C1 segment of cervical spinal cord (tissue), 14 donors: ENCODE measurements at places on chromosomes 7 and 10.
A peak's percentile ranks its signal among the peaks of the same experiment; 100 is the strongest.

DNA sequence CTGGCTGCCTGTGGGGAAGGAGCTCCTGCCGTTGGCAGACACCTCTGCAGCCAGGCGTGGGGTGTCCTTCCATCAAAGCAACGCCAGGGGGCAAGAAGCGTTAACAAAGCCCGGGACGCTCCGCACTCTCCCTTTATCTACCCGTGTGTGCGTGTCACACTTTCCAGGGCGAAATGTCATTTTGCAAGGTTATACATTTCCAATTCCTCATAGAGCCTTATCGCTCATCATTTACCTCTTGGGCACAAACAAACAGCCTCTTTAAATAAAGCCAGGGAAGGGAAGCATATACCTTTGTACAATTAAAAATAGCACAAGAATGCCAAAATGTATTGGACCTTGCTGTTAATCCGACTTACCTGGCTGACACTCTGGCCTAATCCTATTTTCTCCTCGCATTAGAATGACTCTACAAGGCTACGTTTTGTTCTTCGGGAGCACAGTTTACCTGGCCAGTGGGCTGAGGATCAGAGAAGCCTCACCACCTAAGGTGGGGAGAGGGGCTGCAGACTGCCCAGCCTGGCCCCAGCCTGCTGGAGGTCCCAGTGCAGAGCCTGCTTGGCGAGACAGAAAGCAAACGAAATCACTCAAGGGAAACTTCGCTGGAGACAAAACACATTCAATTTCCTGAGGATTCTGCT lies 77.6 kb upstream of the EN2 start:
- DNase-seq, result peak; percentile 3

DNA sequence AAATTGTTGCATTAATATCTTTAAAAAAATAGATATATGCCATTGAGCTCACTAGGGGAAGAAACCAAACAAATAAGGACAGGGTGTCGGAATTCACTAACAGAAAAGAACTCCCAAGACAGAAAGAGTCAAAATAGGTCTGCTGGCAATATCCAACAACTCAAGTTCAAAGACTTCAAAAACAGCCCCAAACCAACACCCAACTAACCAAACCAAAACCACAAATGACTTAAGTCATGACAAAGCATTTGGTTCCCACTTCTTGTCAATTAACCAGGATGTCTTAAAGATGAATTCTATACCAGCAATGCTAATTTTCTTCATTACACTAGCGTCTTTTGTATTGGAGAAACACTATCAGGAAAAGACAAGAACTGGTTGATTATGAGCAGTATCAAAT lies 249.0 kb upstream of the PLXNA4 start:
- no peak for DNase-seq

DNA sequence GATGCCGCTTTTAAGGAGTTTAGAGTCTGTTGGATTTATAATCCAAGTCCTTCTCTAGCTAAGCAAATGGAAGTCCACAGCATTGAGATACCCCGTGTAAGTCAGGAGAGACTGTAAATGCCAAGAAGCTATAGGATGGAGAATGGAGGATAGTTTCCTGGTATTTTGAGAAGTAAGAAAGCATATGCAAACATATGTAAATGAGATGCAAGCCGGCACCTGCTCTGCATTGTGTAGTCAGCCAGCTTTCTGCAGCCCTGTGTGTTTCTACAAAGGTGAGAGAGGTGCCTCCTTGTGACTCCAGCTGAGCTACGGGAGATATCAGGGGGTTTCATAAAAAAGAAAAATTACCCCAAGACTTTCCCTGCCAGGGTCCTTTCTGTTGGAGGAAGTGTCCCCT lies 176.3 kb downstream of the RPS24 start:
- no peak for DNase-seq

GRCh38 chr10:99769706-99770105 lies 12.7 kb upstream of the ABCC2 start:
- no peak for DNase-seq

- no peak for DNase-seq
Measured at GRCh38 chr7:45132708-45133320, 21.3 kb upstream of the TBRG4 start.

- DNase-seq, result no peak
Measured at GRCh38 chr7:157431173-157431950, 94.6 kb downstream of the DNAJB6 start.

DNA sequence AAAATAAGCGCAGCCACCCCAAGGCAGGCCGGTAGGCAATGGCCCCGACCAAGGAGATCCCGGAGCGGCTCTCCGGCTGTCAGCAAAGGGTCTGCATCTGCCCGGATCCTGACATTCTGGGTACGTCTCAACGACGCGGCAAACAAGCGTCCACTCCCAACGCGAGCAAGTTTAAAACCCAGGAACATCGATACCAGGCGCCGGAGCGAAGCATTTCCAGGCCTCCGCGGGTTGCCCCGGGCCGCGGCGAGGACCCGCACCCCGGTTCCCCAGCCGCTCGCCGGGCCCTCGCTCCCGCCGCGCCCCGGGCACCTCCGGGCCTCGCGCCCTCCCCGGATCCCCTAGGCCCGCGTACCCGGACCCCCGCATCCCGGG lies 453 bp downstream of the URGCP start:
- peak; percentile 53 for DNase-seq

GRCh38 chr10:102449321-102450123 lies 1.8 kb downstream of the C10orf95 start:
- DNase-seq, result no peak

- DNase-seq, result no peak
Measured at GRCh38 chr7:46209611-46210388, 288.7 kb upstream of the IGFBP3 start.

DNA sequence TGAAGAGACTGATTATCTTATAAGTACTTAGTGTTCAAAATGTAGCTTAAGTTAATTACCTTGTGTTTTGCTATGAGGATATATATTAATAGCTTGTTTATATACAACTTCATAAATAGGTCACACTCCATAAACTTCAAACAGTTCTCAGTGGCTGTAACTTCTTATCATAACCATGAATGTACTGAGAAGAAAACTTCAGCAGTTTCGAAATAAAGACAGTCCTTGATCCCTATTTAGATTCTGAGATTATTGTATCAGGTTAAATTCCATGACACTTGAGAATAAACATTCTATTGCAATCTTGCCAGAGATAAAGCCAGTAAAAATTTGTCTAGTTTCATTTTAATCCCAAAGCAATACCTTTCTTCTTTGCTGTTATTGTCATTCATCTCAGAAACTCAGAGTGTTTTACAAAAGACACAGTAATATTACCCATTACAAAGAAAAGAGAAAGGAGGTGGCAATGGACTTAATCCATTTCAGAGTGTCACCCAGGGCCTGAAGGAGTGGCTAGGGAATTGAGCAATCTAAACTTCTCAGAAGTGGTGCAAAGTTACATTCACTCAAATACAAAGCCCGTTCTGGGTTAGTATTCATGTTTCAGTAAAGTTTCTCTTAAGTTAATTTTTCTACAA lies 403.6 kb downstream of the SEMA3D start:
- no peak for DNase-seq

DNA sequence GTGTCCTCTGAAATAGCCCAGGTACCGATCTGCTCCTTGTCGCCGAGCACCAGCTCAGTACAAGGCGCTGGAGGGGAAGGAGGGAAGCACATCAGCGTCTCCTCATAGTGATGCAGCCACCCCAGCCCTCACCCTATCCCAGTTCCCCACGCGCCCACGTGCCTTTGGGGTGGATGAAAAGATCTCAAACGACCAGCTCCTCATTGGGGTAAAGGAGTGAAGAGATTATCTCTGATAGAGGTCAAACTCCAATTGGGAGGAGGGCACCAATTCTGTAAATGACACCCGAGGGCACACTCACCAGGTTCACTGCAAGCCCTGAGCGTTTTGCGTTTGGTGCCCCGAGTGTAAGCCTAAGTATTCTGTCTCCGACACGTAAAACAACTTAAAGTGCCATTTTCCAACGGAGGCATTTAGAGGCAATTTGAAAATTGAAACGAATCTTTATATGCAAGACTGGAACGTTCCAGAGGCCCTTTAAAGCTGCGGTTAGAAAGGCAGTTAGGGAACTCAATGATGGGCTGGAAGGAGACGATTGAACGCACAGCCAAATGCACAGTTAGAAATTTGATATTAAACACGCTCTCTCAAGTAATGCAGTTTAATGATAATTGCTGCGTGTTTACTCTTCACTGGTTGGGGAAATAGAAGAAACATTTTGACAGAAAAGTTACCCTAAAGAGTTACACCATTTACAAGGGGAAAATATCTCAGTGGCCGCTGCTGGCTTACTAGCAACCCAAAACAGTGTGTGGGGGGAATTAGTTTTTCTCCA lies 8.9 kb upstream of the EMX2 start:
- DNase-seq, result no peak

DNA sequence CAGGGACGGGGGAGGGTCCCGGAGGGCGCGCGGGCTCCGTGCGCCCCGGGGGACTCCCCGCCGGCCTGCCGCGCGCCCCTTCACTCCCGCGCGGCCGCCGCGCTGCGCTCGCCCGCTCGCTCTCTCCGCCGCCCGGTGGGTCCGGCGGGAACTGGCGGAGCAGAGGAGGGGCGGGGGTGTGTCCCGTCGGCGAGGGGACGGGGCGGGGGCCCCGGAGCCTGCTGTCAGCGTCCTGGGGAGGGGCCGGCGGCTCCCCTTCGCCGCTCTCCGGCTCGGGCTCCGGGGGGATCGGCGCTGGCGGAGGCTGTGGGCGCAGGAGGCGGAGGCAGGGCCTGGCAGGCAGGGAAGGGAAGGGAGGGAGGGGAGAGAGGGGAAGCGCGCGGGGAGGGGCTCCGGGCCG lies at the start of gene SH3PXD2A:
SH3PXD2A (minus strand) TSS at position 153 of the 400 bp plus-strand sequence. CDS start 310 bp downstream, outside the sequence.
- DNase-seq, result no peak

DNA sequence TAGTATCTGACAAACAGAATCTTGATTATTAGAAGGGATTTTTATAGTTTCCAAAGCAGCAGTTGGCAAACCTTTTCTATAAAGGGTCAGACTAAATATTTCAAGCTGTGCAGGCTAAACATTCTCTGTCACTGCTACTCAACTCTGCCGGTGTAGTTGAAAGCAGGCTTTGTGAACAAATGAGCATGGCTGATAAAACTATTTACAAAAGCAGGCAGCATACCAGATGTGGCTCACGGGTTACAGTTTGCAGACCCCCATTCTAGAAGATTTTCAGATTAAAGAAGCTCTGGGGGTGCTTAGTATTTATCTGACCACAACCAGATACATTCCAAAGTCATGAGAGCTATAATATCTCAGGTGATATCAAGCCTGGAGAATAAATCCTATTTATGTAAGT lies 1017.5 kb downstream of the SORCS1 start:
- no peak for DNase-seq

GRCh38 chr7:127628445-127628844 lies 10.5 kb upstream of the PAX4 start:
- no peak for DNase-seq

DNA sequence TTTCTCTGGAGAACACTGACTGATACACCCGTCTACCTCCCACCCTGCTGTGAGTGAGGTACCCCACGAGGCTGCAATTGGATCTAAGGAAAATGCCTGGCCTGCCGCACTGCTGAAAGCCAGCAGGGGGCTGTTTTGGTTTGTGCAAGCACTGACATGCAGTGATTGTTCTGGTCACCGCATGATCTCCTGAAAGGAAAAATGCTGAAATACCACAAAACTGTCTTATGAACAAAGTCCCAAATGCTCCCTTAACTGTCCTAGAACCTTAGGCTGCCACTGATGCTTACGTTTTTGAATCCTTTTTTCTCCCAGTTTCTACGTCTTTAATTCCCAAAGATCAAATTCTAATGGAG lies 132.7 kb downstream of the JCAD start:
- no peak for DNase-seq

GRCh38 chr7:20270867-20271266 lies 53.7 kb upstream of the MACC1 start:
- DNase-seq, result no peak

DNA sequence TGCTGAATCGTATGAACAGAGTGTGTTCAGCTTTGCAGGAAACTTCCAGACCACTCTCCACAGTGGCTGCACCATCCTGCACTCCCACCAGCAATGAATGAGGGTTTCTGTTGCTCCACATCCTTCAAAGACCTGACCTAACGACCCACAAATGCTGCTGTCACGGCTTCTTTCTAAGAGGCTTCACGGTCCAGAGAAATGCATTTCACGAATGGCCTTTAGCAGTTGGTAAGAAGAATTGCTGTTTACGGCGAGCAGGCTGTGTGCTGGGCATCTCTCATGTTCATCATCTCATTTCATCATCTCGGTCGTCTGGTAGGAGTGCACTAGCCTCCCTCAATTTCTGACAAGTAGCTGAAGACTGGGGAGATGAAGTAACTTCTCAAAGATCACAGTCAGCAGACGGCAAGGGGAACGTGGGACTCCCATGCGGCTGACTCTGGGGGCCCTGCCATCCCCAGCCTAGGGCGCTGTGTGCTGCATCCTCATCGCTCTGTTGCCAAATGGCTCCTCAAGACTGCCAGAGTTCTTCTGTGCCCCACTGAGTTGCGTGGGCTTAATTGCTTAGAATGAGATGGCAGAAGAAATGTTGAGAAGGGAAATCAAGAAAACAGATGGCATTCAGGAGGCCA lies 72.9 kb downstream of the ADARB2 start:
- DNase-seq, result no peak

DNA sequence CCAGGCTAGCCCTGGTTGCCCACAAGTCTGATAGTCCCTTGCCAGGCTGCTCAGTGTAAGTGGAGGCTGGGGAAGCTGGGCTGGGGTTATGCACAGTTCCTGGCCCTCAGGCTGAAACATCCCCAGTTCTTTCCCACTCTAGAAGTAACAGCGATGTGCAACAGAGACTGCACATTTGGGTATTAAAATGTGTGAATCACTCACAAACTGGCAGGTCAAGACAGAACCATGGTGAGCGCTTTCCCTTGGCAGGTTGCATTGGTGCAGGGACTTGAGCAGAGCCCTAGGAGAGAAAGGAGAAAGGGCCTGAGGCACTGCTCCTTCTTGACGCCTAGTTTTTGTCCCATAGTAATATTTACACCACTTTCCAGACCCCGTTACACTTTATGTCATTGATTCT lies 56.1 kb upstream of the SLC35B4 start:
- no peak for DNase-seq

DNA sequence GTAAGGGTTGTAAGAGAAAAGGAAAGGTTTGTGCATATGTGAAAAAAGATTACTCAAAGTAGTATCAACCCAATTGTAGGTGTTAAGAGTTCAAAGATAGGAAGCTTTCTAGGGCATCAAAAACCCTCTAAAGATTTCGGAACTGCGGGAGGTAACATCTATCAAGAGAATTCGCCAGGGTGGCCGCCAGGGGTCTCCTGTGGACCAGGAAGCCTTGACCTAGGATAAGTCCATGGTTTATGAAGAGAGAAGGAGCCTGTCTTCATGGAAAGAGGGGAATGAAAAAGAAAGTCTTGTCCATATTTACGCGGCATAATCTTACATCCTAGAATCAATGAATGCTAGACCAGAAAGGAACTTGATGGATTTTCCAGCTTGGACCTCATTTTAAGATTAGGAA lies 140.7 kb upstream of the CALCR start:
- DNase-seq, result no peak

GRCh38 chr7:76409537-76409936 lies at the start of gene SSC4D:
Gene SSC4D, minus strand, starts transcription at chr7:76409697. Its CDS starts 5,258 bp downstream, at chr7:76404439.
- DNase-seq, result no peak

- DNase-seq, result no peak
Measured at GRCh38 chr7:121153411-121153810, 164.9 kb downstream of the CPED1 start.

- no peak for DNase-seq
Measured at GRCh38 chr10:103799341-103799740, 56.0 kb downstream of the SH3PXD2A start.
